ENCODE measurements at places on chromosomes 2 and 18.

GRCh38 chr2:211251016-211251415 lies 694.6 kb downstream of the CPS1 start:
- DNase-seq = no peak

- peak; percentile 96 for DNase-seq
Observed at GRCh38 chr2:48343571-48344440, 186.1 kb upstream of the STON1 start.

GRCh38 chr2:234650911-234651310 lies 154.0 kb upstream of the ARL4C start:
- no peak for DNase-seq

DNA sequence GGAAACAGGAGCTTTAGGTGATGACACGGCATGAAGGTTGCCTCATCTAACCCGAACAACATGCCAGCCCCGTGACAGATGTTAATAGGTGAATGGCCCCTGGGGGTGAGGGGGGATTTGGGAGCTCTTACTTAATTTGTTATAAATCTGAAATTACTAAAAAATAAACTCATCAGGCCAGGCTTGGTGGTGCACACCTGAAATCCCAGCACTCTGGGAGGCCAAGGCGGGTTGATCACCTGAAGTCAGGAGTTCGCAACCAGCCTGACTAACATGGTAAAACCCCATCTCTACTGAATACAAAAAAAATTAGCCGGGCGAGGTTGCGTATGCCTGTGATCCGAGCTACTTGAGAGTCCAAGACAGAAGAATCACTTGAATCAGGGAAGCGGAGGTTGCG lies 6.1 kb downstream of the STK25 start:
- DNase-seq = no peak

- DNase-seq = no peak
Observed at GRCh38 chr18:10564975-10565773, 39.3 kb downstream of the NAPG start.

DNA sequence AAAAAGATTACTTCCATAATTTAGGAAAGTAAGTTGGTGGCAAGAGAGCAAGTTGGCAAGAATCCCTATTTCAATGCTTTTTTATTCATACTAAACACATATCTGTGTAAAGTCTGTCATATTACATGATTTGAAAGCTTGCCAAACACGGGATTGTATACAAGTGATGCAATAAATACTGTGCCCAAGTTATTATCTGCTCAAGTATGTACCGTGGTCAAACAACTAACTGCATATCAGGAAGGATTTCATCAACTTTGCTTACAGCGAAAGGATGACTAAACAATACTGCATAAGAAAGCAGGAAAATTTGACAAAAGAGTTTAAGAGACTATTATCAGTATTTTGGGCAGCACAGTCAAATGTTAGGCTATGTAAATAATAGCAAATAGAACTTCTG lies 69.6 kb upstream of the SCN1A start:
- peak; percentile 16 for DNase-seq

- no peak for DNase-seq
Observed at GRCh38 chr2:37645836-37646235, 25.6 kb downstream of the CDC42EP3 start.

DNA sequence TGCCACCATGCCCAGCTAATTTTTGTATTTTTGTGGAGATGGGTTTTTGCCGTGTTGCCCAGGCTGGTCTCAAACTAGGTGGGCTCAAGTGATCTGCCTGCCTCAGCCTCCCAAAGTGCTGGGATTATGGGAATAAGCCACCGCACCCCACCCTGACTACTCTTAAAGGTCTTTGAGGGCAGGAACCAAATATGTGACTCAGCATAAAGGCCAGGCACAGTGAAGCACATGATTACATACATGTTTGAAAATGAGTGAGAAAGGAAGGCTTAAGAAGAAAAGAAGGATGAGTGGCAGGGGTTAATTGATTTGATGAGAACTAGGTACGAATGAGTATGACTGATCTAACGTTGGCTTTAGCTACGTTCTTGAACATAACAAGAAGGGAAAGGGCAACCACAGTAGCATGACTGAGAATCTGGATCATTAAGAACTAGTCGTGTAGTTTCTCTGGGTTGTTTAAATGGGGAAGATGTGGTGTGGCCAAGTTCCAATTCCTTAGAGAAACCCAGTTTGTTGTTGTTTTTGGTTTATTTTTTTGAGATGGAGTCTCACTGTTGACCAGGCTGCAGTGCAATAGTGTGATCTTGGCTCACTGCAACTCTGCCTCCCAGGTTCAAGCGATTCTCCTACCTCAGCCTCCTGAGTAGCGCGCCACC lies 6.8 kb downstream of the RESP18 start:
- no peak for DNase-seq

DNA sequence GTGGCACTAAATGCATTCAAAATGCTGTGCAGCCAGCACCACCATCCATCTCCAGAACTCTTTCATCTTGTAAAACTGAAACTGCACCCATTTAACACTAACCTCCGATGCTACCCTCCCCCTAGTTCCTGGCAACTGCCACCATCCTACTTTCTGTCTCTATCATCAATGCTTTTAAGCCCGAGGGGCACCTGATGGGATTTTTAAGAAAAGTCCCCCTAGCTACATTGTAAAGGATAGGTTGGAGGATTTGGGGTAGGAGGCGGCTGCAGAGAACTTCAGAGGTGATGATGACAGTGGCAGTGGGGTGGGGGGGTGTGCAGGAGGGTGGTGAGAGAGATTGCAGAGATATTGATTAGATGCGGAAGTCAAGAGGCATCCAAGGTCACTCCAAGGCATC lies 10.8 kb upstream of the YWHAQ start:
- no peak for DNase-seq

Measured in astrocyte (in vitro differentiated cells and primary cell).